ENCODE measurements at places on chromosomes 2 and 18.

GRCh38 chr2:143088388-143088787 is 40.8 kb upstream of the ARHGAP15 start:
- DNase-seq, result no peak

GRCh38 chr2:8502316-8502715 is 179.5 kb upstream of the ID2 start:
- DNase-seq, result no peak

- DNase-seq, result no peak
Observed at GRCh38 chr2:149652926-149653325, 65.4 kb upstream of the MMADHC start.

- no peak for DNase-seq
Observed at GRCh38 chr2:70941186-70941585, 5.5 kb downstream of the ATP6V1B1 start.

DNA sequence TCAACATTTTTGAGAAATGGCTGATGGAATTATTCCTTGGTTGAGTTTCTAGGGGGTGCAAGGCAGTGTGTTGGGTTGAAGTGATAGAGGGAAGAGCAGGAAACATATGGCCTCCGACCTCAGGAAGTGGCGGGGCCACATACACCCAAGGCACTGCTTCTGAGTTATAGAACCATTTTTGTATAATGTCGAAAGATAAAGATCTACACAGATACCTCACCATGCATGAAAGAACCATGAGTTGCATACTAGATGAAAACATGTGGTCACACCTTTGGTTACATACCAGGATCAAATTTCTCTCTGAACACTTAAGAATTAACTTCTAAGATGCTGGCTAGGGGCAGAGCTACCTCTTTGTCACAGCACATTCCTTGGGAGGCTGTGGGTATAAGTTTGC is 23.2 kb downstream of the LAMA3 start:
- no peak for DNase-seq

DNA sequence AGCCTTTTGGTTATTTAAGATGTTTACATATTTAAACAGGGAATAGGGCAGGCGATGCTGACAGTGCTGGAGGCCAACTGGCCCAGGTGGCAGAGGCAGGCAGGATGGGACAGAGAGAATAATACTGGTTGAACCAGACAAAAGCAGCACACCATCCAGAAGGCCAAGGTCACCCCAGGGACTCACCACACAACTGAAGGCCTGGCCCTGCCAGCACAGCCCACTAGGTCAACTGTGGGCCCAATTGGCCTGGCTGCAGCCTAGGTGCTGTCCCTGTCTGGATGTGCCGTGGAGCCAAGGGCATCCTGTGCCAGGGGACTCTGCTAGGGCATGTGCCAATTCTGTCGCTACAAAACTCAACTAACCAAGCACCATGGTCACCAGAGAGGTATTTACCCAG is 69.2 kb downstream of the RNF152 start:
- no peak for DNase-seq

DNA sequence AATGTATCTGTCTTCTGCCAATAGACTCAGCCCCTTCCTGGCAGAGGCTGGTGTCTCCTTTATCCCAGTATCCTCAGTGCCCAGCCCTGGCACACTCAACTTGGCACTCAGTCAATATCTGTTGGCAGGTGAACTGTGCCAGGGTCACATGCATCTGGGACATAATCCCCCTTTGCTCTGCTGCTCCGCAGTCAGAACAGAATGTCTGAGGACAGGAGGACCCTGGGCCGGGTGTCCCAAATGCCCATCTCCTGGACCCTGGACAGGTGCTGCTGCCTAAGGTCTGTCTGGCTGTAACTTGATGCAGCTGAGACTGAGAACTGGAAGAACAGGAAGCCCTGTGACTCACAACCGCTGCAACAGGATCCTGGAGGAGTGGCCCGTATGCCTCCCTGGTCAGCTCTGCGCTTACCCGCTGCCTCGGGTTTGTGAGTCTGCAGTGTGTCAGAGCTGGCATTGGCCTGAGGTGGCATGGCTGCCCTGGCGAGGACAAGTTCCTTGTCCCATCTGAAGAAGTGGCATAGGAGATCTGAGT is 11.4 kb downstream of the HK2 start:
- no peak for DNase-seq

DNA sequence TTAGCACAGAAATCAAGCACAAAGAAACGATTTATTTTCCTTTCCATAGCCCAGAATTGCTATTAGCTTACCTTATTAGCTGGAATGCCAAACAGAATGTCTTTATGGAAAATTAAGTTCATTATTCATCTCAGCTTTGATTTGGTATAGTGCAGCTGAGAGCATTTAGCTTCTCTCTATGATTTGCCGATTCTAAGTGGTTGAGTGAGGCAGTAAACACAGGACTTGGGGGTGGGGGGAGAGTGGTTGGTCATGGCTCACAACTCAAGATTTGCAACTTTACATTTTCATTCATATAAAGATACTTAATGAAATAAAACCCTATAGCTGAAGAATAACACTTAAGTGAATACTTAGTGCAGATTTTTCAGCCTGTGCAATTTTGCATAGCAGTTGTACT is 395.2 kb downstream of the TGIF1 start:
- no peak for DNase-seq

DNA sequence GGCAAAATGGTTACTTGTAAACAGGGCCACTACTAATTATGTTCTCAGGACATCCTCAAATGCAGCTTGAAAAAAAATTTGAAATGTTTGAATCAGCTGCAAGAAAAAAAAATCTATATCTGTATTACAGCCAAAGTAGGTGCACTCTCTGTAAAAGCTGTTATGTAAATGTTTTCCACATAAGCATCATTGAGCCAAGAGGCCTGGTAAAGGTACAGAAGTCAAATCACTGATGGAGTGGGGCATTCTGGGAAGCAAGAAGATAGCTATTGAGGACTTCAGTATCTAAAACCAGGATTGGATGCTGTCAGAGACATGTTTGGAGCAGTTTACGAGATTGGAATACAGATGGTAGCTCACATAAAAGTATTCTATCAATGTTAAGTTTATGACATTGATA is 80.3 kb downstream of the MAPRE2 start:
- DNase-seq, result no peak

DNA sequence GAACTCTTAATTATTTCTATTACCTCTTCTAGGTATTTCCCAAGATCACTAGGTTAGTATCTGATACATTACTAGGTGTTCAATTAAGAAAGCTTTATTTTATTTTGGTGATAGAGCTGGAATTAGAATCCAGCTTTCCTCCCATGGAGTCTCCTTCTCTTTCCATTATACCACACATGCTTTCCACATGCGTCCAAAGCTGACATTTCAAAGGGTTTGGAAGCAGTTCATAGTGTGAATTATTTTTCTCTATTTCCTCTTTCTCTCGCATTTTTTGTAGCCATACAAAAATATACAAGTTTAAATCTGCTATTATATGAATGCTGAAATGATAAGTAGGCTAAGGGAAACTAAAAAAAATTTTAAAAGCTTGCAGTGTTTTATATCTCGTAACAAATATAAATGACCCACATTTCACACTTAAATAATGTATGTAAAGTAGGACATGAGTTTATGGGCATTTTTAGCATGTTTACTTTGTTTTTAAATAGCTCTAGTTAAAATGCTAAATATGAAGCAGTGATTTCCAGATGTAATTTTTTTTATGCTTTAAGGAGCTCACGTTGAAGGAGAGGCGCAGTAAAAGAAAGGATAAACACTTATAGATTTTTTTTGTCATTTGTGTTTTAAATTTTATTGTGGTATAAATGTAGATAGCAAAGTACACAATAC is 20.1 kb downstream of the ZC3H6 start:
- DNase-seq, result no peak
